Left ventricle myocardium superior (tissue), 1 donor: ENCODE measurements at places on chromosomes 5 and 9. TPM values are rescaled to one million over a fixed set of nuclear protein-coding genes. Genes with fewer than 3 reads are reported as not detected.

GRCh38 chr5:175805256-175806011, 65.9 kb upstream of the CPLX2 start:
- DNase-seq = no peak

DNA sequence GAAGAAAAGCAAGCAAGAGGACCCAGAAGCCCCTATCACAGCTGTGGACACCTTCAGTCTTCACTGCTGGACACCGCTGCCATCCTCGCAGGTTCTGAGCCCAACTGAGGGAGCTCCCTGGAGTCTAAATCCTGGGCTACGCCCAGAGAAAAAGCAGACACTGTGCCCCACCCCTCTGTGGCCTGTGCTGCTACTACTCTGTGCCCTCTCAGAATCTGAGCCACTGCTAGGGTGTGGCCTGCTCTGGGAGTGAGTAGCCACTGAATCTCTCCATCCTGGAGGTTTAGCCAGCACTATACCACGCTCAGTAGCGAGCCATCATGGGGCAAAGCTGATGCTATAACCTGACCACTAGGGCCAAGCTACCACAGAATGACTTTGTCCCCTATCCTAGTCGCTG, 338.2 kb downstream of the NPR3 start:
- no peak for DNase-seq

DNA sequence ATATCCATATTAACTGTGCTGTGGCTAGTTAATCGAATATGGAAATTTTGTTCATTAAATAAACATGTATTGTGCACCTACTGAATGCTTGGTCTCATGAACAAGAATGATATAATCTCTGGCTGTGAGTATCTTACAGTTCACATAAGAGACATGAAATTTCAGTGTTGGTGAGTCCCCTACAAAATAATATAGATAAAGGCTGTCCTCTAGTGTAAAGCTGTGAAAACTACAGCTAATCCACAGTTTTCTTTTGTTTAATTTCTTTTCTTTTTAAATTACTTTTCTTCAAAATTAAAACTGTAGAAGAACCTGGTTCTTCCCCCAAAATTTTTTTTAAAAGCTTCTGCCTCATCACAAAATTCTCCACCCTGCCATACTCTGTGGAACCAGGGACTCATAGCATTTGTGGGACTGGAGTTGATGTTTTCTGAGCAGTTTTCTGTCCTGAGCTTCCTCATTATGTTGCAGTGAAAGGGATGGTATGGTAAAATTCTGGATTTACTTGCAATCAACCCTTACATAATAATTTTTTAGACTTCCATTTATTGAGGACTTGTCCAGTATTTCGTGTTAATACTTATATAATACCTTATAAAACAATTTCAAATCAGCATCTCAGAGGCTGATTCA, 135.0 kb downstream of the STK32A start:
- no peak for DNase-seq

- no peak for DNase-seq
These were observed 225.7 kb downstream of the MAST4 start for GRCh38 chr5:66821688-66822429.

Gene GARIN3
- not detected for total RNA-seq

Gene DNAI1
- total RNA-seq = not detected
